ENCODE measurements at places on chromosomes 11 and 22. TPM values are rescaled to one million over a fixed set of nuclear protein-coding genes. Genes with fewer than 3 reads are reported as not detected.

DNA sequence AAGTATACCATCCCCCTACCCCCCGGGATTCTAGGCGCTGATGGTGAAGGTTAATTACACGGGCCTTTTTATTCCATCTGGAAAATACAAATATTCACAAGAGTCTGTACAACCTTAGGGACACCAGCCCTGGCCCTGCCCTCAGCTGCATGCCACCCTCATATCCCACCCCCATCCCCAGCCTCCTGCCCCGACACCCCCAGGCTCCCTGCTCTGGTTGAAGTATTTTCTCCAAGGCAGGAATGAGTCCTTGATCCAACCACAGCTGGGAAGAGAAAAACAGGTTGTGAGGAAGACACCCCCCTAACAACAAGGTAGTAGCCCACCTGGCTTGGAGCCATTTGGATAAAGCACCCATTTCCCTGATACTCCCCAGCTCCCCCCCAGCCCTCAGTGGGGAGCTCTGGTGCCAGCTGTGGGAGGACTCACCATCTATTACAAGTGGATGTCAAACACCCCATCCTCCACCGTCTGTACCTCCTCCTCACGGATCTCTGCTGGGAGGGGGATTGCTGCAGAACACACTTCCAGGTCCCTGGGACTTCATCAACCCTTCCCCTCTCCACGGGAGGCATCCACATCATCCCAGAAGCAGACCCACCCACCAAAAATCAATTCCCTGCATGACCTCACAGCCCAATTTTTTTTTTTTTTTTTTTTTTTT lies 4.0 kb upstream of the NRXN2 start:
- no peak overlapping the region for H3K4me3 ChIP-seq
- peaks cover 42% of the 10 kb centered on the region for H3K36me3 ChIP-seq
- H3K27ac ChIP-seq: no peak overlapping the region
- H3K27me3 ChIP-seq: peaks cover 4% of the 10 kb centered on the region
- no peak for DNase-seq

DNA sequence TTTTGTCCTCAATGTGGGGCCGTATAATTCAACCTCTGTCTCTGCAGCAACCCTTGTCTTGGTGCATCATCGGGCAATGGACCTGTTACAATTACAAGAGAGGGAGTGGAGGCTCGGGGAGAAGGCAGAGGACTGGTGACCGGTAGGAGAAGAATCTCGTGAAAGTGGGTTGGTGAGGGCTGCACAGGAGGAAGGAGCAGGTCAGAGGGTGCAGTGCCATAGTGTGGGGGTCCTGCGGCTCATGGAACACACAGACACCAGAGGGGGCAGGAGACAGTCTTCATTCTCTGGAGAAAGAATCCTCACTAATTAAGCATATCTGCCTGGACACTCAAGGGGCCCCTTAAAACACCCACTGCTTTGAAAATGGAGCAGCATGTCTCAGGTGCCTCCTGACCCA lies 174.7 kb upstream of the B3GAT1 start:
- no peak overlapping the region for H3K27ac ChIP-seq
- H3K27me3 ChIP-seq: no peaks in the 10 kb centered on the region
- no peaks in the 10 kb centered on the region for H3K36me3 ChIP-seq

DNA sequence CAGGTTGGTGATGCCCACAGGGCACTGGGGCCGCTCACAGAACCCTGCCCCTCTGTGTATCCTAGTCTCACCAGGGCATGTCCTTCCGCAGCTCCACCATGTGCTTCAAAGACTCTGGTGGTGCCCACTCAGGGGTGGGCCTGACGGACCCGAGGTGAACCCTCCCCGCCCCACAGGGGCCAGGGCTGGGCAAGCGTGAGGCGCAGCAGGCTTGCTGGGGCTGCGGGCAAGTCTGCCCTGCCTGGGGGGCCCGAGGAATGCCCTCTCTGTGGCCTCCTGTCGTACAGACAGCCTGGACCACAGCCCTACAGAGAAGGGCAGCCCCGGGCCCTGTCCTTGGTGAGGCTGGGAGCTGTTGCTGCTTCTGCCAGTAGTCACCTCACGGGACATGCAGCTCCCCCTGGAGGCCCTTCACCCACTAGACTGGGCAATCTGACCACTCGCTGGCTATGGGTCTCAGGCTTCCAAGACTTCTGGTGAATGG lies 40.2 kb downstream of the TBX1 start:
- no peak overlapping the region for H3K27ac ChIP-seq
- no peak overlapping the region for H3K4me3 ChIP-seq
- no peak for DNase-seq
- H3K27me3 ChIP-seq: no peaks in the 10 kb centered on the region

GRCh38 chr22:36546092-36546804 lies 17.3 kb upstream of the EIF3D start:
- H3K36me3 ChIP-seq: no peaks in the 10 kb centered on the region
- no peak overlapping the region for H3K27ac ChIP-seq
- no peaks in the 10 kb centered on the region for H3K27me3 ChIP-seq

Gene CRYBA4
- total RNA-seq: not detected

GRCh38 chr11:14384338-14384737 lies 25.4 kb upstream of the RRAS2 start:
- no peaks in the 10 kb centered on the region for H3K36me3 ChIP-seq
- H3K27ac ChIP-seq: no peak overlapping the region
- peaks cover 6% of the 10 kb centered on the region for H3K4me1 ChIP-seq
- H3K27me3 ChIP-seq: no peaks in the 10 kb centered on the region
- H3K4me3 ChIP-seq: no peak overlapping the region

- no peaks in the 10 kb centered on the region for H3K27me3 ChIP-seq
- no peaks in the 10 kb centered on the region for H3K4me1 ChIP-seq
- H3K27ac ChIP-seq: no peak overlapping the region
- no peak for DNase-seq
- H3K4me3 ChIP-seq: no peak overlapping the region
- H3K36me3 ChIP-seq: no peaks in the 10 kb centered on the region
Observed at GRCh38 chr22:40982482-40983385, 31.6 kb downstream of the RBX1 start.

Gene UBQLNL
- 1.3 TPM for total RNA-seq

- H3K4me1 ChIP-seq: no peaks in the 10 kb centered on the region
- H3K27me3 ChIP-seq: no peaks in the 10 kb centered on the region
- no peak overlapping the region for H3K4me3 ChIP-seq
- H3K36me3 ChIP-seq: no peaks in the 10 kb centered on the region
Observed at GRCh38 chr11:133153031-133153430, 379.3 kb downstream of the OPCML start.

GRCh38 chr22:16818538-16818937 lies 6.7 kb downstream of the XKR3 start:
- no peaks in the 10 kb centered on the region for H3K27me3 ChIP-seq
- H3K36me3 ChIP-seq: no peaks in the 10 kb centered on the region
- no peak for DNase-seq
- no peak overlapping the region for H3K4me3 ChIP-seq
- H3K4me1 ChIP-seq: no peaks in the 10 kb centered on the region

DNA sequence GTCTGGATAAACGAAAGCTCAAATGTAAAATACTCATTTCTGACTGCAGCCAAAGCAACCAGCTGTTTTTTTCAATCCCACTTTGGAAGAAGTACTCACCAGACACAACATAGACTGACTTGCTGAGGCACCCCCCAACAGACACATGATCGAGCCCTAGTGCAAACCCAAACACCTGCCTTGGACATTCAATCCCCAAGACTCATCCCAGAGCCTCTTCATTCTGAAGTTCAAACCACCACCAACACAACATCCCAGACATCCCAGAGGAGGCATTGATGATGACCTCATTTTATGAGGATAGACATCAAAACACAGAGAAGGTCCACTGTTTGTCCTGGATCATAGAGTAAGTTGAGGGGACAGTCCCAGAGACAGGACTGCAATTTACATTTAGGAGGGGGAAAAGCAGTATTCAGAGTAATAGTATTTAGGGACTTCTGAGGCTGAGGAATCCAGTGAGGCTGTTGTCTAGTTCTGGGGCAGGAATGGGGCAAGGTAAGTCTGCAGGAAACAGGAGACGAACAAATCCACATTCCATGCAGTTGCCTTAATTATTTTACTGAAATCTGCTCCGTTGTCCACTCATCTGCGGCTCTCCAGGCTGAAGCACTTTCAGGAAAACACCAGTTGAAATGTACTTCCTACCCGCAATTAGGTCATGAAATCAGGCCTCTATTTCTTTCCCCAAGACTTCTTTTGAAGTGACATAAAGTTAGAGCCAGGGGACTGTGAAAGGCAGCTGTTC lies 54.8 kb downstream of the CLPB start:
- H3K4me3 ChIP-seq: no peak overlapping the region
- peaks cover 8% of the 10 kb centered on the region for H3K36me3 ChIP-seq
- no peak for DNase-seq
- H3K27ac ChIP-seq: no peak overlapping the region
- no peaks in the 10 kb centered on the region for H3K4me1 ChIP-seq

DNA sequence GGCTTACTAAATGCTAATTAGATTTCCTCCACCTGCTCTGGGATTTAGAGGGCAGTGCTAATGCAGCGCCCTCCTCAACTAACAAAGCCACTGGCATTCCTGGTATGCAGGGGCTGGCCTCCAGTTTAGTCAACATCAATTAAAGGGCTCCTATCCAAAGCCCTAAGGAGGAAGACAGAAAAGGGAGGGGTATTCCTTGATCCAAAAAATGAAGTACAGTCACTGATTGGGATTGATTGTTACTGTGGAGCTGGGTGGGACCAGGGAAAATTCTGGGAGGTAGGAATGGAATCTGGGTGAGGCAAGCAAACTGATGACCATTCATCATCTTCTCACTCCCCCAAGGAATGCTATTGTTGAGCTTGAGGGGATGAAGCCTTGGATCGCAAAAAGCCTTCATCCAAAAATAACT lies 52.2 kb downstream of the GAB2 start:
- H3K27me3 ChIP-seq: no peaks in the 10 kb centered on the region
- DNase-seq: no peak
- H3K27ac ChIP-seq: no peak overlapping the region
- no peak overlapping the region for H3K4me3 ChIP-seq
- no peaks in the 10 kb centered on the region for H3K36me3 ChIP-seq
- no peaks in the 10 kb centered on the region for H3K4me1 ChIP-seq

Gene MRGPRF
- not detected for total RNA-seq

GRCh38 chr22:46367707-46368191 lies 32.2 kb downstream of the TRMU start:
- no peak overlapping the region for H3K27ac ChIP-seq
- H3K4me1 ChIP-seq: peaks cover 71% of the 10 kb centered on the region

DNA sequence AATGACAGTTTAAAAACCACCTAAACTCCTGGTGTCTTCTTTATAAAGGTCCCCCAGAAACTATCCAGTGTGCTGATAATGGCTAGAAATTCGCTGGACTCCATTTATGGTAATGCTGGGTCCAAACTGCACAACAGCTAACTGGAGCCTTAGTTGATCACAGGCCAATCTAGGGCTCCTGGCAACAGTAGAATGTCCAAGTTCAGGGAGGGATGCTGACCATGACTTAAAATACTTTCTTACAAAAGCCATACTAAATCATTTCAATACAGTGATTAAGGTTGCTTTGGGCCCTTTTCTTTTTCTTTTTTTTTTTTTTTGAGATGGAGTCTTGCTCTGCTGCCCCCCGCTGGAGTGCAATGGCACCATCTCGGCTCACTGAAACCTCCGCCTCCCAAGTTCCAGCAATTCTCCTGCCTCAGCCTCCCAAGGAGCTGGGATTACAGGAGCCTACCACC lies 14.5 kb upstream of the GAB2 start:
- H3K4me3 ChIP-seq: no peak overlapping the region
- no peak overlapping the region for H3K27ac ChIP-seq
- no peaks in the 10 kb centered on the region for H3K36me3 ChIP-seq
- no peak for DNase-seq

DNA sequence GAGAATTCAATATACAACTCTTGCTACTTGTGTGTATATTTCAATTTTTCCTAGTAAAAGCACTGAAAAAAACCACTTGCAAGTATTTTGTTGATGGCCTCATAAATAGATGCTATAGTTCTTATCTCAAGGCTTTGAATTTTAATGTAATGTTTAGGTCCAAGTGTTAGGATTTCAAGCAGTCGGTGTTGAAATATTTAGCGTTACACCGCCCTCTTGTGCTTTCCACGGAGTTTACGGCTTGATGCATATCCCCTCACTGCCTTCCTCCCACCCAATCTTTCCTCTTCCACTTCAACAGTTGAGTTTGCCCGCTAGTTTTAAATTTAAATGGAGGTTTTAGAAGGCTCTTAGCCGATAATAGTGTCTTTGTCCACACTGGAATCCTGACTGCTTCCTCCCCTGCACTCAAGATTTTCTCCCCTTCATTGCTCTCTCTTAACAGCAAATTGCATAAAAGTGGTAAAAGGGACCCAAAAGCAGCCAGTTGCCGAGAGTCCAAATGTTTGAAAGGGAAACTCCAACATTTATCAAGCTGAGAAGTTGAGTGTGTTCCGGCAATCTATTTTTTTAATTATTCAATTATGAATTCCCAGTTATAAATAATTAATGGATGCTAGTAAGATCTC lies 25.9 kb upstream of the HTATIP2 start:
- no peak overlapping the region for H3K4me3 ChIP-seq
- H3K27ac ChIP-seq: no peak overlapping the region
- DNase-seq: peak; percentile 23
- H3K27me3 ChIP-seq: peaks cover 15% of the 10 kb centered on the region

Gene PRR33
- not detected for total RNA-seq

DNA sequence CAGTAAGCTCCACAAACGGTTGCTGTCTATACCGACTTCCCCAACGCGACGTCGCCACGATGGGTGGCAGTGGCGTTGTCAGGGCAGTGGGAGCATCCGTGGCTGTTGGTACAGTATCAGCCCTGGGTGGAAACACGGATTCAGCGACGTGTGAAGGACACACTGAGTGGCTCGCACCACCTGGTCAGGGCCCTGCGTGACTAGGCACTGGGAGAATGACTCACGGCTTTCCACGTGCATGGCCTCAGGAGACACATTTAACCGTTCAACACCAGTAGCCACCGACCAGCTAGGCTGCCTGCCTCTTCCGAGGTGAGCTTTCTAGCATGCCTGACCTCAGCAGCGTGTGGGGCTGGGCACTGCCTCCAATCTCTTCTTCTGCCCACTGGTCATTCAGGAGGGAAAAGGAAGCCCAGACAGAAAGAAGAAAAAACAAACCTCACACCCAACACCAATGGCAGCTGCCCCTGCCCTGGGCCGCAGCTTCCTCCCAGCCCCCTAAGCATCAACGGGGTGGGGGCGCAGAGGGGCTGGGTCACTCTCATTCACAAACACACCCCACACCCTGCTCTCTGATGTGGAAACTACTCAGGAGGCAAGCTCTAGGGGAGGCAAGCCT lies 59.0 kb downstream of the MYH9 start:
- H3K4me3 ChIP-seq: no peak overlapping the region
- DNase-seq: peak; percentile 69
- H3K27ac ChIP-seq: peak overlapping the region; percentile 80
- peaks cover 64% of the 10 kb centered on the region for H3K4me1 ChIP-seq
- peaks cover 56% of the 10 kb centered on the region for H3K36me3 ChIP-seq
- no peaks in the 10 kb centered on the region for H3K27me3 ChIP-seq

Gene PRCP
- 28.1 TPM for total RNA-seq

- no peak for DNase-seq
- peaks cover 15% of the 10 kb centered on the region for H3K27me3 ChIP-seq
- peak overlapping the region; percentile 33 for H3K27ac ChIP-seq
- no peak overlapping the region for H3K4me3 ChIP-seq
- H3K36me3 ChIP-seq: no peaks in the 10 kb centered on the region
- H3K4me1 ChIP-seq: peaks cover 79% of the 10 kb centered on the region
Observed at GRCh38 chr22:50305393-50305922, 2.0 kb downstream of the PLXNB2 start.

Gene ARHGAP20
- total RNA-seq: not detected

GRCh38 chr22:37206841-37207821 lies 5.1 kb downstream of the SSTR3 start:
- no peaks in the 10 kb centered on the region for H3K27me3 ChIP-seq
- H3K4me1 ChIP-seq: no peaks in the 10 kb centered on the region
- H3K36me3 ChIP-seq: no peaks in the 10 kb centered on the region
- DNase-seq: no peak
- H3K27ac ChIP-seq: no peak overlapping the region

- peaks cover 21% of the 10 kb centered on the region for H3K4me1 ChIP-seq
- H3K36me3 ChIP-seq: no peaks in the 10 kb centered on the region
- no peak overlapping the region for H3K4me3 ChIP-seq
- H3K27me3 ChIP-seq: no peaks in the 10 kb centered on the region
- H3K27ac ChIP-seq: no peak overlapping the region
Observed at GRCh38 chr22:46598737-46599424, 21.3 kb upstream of the GRAMD4 start.

Measured in natural killer cell (primary cell).